ENCODE measurements at places on chromosomes 1 and 21. TPM values are rescaled to one million over a fixed set of nuclear protein-coding genes. Genes with fewer than 3 reads are reported as not detected.
A peak's percentile ranks its signal among the peaks of the same experiment; 100 is the strongest.

GRCh38 chr1:234602334-234603220, 7.4 kb downstream of the IRF2BP2 start:
- DNase-seq: peak; percentile 70

GRCh38 chr1:241611063-241611462, 29.1 kb downstream of the CHML start:
- no peak for DNase-seq

- DNase-seq: no peak
These were observed 70.3 kb downstream of the ABCA4 start for GRCh38 chr1:94050675-94051074.

DNA sequence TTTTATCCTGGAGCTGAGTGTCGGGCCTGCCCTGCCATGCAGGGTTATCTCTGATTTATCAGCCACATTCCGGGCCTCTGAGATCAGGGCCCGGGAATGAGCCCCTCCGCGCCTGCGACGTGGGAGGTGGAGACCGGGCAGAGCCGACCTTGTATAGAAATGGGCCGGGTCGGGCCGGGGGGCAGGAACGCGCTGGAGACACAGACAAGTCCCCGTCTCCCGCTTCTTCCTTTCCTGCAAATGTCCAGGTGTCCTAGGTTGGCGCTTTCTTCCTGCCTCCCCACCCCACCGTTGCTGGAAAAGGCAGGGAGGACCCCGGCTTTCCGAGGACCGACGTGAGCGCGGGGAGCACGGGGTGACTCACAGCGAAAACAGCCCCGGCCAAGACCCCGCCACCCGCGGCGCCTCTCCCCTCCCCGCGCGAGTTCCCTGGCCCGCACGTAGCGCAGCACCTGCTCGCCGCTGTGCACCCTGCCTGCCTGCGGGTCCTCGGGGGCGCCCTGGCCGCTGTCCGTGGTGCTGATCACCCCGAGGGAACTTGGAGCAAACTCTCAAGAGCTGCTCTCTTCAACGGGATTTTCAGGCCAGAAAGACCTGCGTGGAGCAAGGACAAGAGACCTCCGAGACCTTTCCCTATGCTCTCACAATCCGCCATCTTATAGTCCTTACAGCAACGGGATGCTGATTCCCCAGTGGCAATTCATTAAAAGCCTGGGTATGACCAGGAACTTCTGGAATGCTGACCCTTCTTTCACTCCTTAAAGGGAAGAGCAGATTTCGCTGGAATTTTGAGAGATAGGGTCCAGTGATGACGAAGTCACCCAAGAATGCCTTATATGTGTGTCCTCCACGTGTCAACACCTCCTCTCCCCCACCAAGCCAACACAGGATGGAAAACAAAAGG, 475 bp upstream of the NPPB start:
- DNase-seq: no peak

- no peak for DNase-seq
These were observed 727.6 kb upstream of the CHRM3 start for GRCh38 chr1:238658763-238659162.

GRCh38 chr21:39720126-39720778, 24.7 kb upstream of the IGSF5 start:
- DNase-seq: no peak

- no peak for DNase-seq
These were observed 22.4 kb downstream of the PTAFR start for GRCh38 chr1:28154078-28154594.

- DNase-seq: no peak
These were observed 735 bp upstream of the BRINP3 start for GRCh38 chr1:190478149-190479049.

GRCh38 chr1:24859063-24860010, 70.7 kb downstream of the RUNX3 start:
- no peak for DNase-seq

- no peak for DNase-seq
These were observed 54.9 kb downstream of the PATJ start for GRCh38 chr1:61797045-61797755.

DNA sequence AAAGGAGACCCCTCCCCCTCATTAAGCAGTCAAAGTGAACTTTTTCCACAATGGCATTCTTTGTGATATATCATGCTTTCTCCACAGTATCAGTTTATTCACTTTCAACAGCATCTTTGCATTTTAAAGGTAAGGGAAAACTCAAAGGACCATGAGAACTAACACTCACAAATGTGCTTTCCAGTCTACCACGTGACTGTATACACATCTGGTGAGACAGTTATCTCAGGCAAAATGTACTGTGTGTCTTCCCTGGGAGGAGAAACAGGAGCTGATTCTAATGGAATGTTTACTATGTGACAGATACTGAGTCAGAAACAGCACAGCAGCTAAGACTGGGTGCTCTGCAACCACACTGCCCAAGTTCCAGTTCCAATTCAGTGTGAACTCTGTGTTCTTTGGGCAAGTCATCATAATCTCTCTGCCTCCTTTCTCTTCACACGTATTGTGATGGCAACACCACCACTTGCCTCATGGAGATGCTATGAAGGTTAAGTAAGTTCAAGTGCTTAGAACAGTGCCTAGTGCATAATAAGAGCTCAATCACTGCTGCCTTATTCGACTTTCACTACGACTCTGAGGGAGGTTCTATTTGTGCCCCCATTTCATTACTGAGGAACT, 79.0 kb downstream of the SLC45A1 start:
- DNase-seq: peak; percentile 89

- no peak for DNase-seq
These were observed 18.4 kb upstream of the RPL11 start for GRCh38 chr1:23673086-23673813.

- DNase-seq: no peak
These were observed 121.6 kb upstream of the ADAR start for GRCh38 chr1:154729577-154729976.

- no peak for DNase-seq
These were observed 8.7 kb downstream of the SH3BP5L start for GRCh38 chr1:248817065-248817464.

Gene LRRC7
- 1.4 TPM for total RNA-seq

Gene EDARADD
- not detected for total RNA-seq

Gene FLG2
- total RNA-seq: not detected

Gene THEM5
- total RNA-seq: not detected

Gene ADGRB2
- total RNA-seq: 1.4 TPM

Gene COL8A2
- total RNA-seq: 3.8 TPM

Gene FAM110D
- 1.2 TPM for total RNA-seq

Gene CDKN2C
- 25.8 TPM for total RNA-seq

Gene KLHDC9
- 11.8 TPM for total RNA-seq

Data from sigmoid colon (tissue), 7 donors.